ENCODE measurements at places on chromosomes 13 and 19. TPM values are rescaled to one million over a fixed set of nuclear protein-coding genes. Genes with fewer than 3 reads are reported as not detected.

- no peak for DNase-seq
Observed at GRCh38 chr13:79405501-79405830, 589 bp downstream of the RBM26 start.

DNA sequence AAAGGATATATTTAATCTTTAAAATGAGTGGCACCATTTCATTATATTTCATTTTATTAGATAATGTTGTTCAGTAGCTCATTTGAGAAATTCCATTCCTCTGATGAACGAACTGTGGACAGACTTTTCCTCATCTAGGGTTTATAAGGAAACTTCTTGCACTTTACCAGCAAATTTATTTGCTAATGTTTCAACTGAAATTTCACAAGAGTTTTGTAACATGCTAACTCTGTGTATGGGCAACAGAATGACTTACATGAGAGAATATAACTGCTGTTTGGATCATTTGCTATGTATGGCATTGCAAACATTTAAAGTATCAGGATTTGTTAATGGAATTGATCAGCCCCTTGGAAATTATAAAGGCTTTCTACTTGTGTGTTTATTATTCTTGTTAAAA is 3.7 kb upstream of the IRS2 start:
- DNase-seq, result no peak

- no peak for DNase-seq
Observed at GRCh38 chr19:18297308-18297707, 15.9 kb upstream of the JUND start.

- peak; percentile 69 for DNase-seq
Observed at GRCh38 chr19:51441410-51442390, 16.6 kb downstream of the SIGLEC8 start.

DNA sequence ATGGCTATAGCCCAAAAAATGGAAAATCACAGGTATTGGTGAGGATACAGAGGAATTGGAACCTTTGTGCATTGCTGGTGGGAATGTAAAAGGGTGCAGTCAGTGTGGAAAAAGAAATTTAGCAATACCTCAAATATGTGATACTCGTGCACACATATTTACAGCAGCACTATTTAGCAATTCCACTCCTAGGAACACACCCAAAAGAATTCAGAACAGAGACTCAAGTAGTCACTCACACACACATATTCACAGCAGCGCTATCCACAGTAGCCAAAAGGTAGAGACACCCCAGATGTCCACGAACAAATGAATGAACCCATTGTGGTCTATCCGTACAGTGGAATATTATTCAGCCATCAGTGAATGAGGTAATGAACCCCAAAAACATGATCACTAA is 114.0 kb downstream of the COL4A2 start:
- DNase-seq, result no peak

DNA sequence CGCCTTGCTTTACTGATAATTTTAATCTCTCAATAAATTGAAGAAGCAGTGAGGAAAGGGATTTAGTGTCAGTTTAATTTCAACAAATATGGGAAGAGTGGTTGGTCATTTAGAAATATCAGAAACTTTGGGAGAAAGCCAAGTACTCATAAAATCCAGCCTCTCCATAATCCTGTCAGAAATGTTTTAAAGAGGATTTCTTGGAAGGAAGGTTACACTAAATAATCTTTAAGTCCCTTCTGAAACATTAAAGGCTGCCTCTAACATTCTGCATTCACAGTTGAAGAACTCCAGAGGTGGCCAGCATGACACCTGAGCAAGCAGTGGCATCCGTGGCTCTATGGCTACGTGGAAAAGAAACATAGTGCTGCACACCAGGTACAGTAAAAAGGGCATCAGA is 378.5 kb downstream of the ENOX1 start:
- no peak for DNase-seq

DNA sequence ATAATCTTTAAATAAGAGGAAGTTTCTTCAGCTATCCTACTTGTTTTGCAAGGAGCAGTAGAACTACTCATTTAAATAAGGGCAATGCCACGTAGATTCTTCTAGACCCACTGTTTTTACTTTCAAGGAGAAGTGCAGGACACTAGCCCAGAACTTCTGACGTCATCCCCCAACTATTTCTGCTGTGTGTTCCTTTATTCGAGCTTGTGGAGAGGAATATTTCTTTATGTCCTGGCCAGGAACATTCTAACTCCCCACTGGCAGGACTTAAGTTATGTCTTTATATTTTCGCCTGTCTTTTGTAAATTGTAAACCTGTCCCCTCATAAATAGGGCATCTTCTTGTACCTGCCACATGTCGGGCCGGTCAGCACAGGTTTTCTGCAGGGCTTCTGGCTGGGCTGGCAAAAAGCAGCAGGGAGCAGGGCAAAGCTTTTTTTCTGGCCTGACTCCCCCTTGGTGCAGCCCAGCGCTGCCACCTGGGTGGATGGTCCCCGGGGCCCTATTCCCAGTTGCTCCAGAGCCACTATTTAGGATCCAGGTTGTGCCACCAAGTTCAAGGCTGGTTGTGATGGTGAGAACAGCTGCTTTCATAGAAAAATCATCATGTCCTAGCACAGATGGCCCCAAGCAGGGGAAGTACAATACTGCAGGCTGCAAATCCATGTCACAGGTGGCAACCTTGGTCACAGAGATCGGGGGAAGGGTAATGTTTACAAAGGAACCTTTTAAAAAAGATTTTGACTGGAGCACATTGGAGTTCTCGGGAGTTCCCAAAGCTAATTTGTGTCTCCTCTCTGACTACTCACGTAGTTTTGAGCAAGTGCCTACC is 1.8 kb downstream of the MBNL2 start:
- DNase-seq, result peak; percentile 72

GRCh38 chr13:41213919-41214318 is 19.6 kb upstream of the KBTBD7 start:
- DNase-seq, result no peak

DNA sequence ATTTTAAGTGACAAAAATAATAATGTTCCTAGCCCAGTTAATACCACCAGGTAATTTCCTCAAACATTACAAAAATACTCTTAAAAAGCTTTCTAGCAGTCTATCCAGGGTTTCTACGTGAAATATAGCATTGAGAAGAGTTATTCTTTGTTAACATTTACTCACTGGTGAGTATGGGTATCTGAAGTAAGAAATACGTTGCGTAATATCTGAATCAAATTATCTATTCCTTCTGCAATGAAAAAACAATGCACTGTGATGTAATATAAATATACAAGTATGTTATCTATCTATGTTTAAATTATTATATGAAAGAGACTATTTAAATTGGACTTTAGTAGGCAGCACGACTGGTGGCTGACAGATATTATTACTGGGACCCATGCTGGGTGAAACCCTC is 5.7 kb upstream of the IGFL2 start:
- DNase-seq, result no peak

GRCh38 chr13:114032126-114032799 is 58.4 kb upstream of the C13orf46 start:
- no peak for DNase-seq

KLK14 gene
- not detected for total RNA-seq

ZNF253 gene
- total RNA-seq, result 1.1 TPM

ABHD13 gene
- 3.9 TPM for total RNA-seq

KLK5 gene
- 59.0 TPM for total RNA-seq

YJEFN3 gene
- 8.1 TPM for total RNA-seq
